Right forelimb (tissue), 1 donor: ENCODE measurements at places on chromosomes 5 and 9.
A peak's percentile ranks its signal among the peaks of the same experiment; 100 is the strongest.

DNA sequence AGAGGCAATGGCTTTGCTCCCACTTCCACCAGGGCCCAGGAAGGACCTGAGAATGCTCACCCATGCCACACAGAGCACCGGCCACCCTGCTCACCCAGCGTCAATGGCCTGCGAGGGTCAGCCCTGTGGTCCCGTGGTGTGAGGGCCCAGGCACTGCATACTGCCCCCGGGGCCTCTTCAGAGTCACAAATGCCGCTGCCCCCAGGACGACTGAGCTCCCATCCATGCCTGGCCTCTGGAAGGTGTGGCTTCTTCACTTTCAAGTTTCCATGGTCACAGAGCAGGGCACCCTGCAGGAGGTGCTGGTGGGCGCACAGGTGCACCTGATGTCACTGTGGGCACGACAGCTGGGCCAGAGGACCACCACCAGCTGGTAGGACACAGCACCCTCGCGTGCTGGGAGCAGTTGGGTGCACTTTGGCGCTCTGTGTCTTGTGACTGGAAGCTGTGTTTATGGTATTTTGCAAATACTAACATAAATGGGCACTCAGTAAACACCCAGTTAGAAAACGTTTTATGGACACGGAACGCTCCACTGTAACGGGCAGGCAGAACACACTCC is 12.5 kb upstream of the ZDHHC11 start:
- no peak for DNase-seq

- DNase-seq = no peak
Observed at GRCh38 chr5:113054899-113055298, 78.3 kb downstream of the DCP2 start.

DNA sequence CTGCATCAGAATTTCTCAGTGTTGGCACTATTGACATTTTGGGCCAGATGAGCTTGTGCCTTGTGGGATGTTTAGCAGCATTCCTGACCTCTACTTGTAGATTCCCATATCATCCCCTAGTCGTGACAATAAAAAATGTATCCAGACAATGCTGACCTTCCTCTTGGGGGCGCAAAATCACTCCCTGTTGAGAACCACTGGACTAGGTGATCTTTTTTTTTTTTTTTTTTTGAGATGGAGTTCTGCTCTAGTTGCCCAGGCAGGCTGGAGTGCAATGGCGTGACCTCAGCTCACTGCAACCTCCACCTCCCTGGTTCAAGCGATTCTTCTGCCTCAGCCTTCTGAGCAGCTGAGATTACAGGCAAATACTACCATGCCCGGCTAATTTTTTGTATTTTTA is 22.6 kb downstream of the STXBP1 start:
- no peak for DNase-seq

GRCh38 chr9:112327718-112328450 is 5.5 kb downstream of the PTBP3 start:
- no peak for DNase-seq

GRCh38 chr5:59521476-59521875 is 372.1 kb downstream of the PDE4D start:
- DNase-seq = no peak

DNA sequence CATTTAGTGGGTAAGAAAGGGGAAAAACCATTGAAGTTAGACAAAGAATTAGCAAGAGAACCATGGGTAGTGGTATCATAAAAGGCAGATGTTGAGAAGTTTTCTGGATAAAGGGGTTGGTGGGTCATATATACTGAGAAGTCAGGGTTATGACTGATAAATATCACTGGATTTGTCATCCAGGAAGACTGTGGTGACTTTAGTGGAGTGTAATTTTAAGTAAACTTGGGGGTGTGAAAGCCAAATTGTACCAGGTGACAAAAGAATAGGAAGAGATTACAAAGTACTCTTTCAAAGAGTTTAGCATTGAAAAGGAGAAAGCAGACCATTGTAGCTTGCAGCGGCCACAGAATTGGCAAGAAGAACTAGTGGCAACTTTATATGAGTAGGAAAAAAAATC is 315.2 kb upstream of the DMAC1 start:
- no peak for DNase-seq

GRCh38 chr5:21802100-21802499 is 1051.0 kb downstream of the CDH12 start:
- no peak for DNase-seq

DNA sequence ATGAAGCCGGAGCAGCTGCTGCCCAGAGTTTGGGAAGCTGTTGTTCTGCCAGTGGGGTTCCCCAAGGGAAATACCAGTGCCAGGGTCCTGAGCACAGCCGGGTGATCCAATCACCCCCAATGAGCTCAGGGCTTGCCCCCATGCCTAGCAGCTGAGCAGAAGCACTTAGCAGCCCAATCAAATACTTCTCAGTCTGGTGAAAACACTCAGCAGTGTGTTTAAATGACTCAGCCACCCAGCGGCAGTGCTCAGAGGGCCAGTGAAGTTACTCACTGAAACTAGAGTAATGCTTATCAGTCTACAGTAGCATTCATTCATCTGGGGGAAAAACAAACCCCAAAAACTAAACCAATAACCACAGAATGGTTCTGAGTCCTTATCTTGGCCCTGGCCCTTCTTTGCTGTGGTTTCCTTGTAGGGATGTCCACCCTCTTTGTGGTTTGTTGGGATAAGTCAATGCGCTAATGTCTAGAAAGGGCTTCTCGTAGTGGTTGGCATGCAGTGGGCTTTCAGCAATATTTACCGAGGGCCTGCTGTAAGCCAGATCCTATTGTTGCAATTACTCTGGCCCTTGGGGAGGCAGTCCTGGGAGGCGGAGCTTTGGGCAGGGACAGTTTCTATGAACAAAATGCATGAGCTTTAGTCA is 43.1 kb downstream of the LHX2 start:
- no peak for DNase-seq

- no peak for DNase-seq
Observed at GRCh38 chr5:164352695-164353094, 847.3 kb downstream of the MAT2B start.

GRCh38 chr9:21686738-21687137 is 115.7 kb upstream of the MTAP start:
- no peak for DNase-seq

DNA sequence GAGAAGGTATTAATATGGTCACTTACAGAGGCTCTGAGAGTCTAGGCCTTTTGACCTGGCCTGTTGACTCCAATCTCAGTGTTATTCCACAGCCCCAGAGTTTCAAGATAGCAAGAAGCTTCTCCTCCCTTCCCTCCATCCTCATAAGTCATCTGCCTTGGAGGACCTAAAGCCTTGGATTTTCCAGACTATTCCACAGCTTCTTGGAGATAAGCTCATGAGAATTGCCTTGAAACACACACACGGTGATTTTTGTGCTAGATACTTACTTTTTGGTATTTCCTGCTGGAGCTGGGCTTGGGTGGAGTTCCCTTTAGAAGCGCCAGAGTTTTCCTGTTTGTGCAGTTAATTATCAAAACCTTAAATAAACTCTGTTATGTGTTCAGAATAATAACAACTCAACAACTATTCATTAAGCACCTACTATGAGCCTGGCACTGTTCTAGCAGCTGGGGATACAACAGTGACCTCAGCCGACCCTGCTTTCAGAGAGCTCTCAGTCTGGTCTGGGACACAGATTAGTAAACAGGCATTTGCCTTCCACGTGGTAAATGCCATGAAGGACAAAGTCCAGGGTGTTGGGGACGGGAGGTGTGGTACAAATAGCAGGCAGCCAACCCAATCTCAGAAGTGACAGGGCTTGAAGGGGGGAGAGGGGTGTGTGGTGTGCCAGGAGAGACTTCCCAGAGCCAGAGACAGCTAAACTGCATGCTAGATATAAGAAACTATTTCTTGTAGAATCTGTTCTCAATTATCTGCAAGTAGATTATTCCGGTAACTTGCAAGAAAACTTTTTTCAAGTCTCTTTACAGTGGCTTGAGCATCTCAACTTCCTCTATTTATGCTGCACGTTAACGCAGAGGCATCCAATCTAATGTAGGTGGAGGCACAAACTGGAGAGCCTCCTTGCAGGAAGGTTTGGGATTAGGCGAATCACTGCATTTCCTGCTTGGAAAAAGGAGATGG is 55.9 kb upstream of the KLF9 start:
- no peak for DNase-seq

GRCh38 chr9:68523367-68523936 is 17.2 kb downstream of the TMEM252 start:
- no peak for DNase-seq

DNA sequence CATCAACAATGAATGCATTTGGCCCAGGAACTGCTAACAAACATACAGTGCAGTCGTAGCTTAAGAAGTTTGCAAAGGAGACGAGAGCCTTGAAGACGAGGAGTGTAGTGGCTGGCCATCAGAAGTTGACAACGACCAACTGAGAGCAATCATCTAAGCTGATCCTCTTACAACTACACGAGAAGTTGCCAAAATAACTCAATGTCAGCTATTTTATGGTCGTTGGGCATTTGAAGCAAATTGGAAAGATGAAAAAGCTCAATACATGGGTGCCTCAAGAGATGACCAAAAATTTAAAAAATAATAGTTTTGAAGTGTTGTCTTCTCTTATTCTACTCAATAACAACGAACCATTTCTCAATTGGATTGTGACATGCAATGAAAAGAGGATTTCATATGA is 757.7 kb upstream of the CHD1 start:
- DNase-seq = no peak

- DNase-seq = no peak
Observed at GRCh38 chr9:85349046-85349445, 392.7 kb downstream of the AGTPBP1 start.

- no peak for DNase-seq
Observed at GRCh38 chr9:70801181-70801829, 320.1 kb downstream of the TRPM3 start.

- no peak for DNase-seq
Observed at GRCh38 chr5:14266171-14266570, 123.0 kb downstream of the TRIO start.

GRCh38 chr9:98568234-98568908 is 140.4 kb downstream of the GABBR2 start:
- DNase-seq = no peak

GRCh38 chr5:33736510-33736909 is 155.3 kb downstream of the ADAMTS12 start:
- no peak for DNase-seq

- DNase-seq = no peak
Observed at GRCh38 chr9:109653470-109653869, 126.5 kb upstream of the PALM2AKAP2 start.

DNA sequence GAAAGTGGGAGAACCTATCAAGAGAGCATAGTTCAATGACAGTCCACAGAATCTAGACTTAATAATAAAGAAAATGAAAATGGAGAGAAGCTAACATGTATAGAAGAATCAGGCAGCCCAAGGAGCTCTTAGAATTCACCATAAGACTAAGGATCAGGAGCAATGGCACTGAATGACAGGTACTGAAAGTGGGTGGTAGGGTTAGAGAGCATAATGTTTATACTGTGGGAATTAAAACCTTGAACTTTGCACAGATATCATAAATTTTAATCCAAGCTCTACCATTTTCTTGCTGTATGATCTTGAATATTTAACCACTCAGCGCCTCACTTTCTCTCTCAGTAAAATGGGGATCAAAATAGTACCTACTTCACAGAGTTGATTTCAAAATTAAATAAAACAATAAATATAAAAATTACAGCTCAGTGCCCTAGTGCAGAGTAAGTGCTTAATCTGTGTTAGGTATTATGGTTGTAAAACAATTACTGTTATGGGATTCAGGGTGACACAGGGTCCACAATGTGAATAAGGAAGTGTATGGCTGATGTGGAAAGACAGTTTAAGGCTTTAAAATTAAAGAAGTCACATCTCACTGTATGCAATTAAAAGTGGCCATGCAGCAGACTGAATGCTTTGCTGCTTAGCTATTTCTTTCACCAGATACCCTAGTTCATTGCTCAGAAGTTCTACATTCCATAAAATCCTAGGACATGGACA is 319.8 kb downstream of the HINT1 start:
- DNase-seq = no peak

- DNase-seq = peak; percentile 53
Observed at GRCh38 chr5:178312880-178313282, 80.3 kb upstream of the PHYKPL start.

DNA sequence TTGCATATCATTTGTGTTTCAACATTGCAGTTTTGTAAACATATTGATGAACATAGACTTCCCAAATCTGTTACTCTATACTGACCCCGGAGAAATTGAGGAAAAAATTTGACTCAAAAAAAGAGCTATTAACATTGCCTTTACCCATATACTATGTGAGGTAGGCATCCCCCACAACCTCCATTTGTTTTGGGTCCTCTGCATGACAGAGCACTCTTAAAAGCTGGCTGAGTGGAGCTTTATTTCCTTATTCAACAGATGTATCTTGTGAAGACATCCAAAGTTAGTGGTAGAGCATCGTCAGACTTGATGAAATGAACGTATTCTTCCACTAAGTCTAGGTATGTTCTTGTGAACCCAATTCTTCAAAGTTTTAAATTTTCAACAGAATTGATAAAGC is 310.5 kb downstream of the CDH9 start:
- DNase-seq = no peak

GRCh38 chr9:19456426-19456825 is 47.6 kb downstream of the ACER2 start:
- no peak for DNase-seq

- no peak for DNase-seq
Observed at GRCh38 chr9:89065921-89066320, 74.7 kb downstream of the S1PR3 start.

DNA sequence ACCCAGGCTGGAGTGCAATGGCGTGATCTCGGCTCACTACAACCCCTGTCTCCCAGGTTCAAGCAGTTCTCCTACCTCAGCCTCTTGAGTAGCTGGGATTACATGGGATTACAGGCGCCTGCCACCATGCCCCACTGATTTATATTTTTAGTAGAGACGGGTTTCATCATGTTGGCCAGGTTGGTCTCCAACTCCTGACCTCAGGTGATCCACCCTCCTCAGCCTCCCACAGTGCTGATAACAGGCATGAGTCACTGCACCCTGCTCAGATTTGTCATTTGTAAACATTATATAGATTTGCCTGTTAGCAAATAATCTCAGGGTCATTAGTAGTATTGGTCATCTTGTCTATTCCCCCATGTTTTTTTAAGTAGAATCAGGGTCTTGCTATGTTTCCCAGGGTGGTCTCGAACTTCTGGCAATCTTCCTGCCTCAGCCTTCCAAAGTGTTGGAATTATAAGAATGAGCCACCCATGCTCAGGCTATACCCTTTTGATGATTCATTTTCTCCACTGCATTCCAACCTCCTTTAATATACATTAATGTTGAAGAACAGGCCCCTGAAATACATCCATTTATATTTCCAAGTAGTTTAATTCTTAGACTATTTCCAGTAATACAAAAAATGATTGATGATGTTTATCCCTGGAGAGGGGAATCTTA is 17.3 kb downstream of the CENPH start:
- DNase-seq = no peak

DNA sequence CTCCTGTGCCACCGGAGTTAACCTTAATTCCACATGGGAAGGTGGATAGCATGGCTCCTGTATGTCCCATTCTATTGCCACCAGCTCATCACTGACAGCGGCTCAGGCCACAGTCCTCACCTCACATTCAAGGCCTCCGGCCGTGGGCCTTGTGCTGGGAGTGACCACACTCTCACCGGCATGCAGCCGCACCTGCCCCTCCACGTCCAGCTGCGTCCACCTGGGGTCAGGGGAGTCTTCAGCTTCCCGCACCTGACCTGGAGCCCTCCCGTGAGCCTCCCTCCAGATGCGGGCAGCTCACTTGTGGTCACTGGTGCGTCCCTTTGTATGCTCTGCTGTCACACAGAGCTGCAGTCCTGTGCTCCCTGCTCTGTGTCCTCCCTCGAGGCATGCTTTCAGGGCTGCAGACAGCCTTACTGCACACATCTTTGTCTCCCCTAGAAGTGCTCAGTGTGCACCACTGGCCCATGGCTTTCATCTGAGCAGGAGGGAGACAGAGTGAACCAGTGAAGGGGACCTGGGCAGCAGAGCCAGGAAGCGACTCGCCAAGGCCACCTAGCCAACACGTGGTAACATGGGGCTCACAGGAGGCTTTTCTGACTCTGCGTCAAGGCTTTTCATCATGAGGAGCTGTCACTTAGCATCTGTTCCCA is 210.1 kb downstream of the ERCC6L2 start:
- peak; percentile 26 for DNase-seq
